ENCODE measurements at places on chromosomes 2 and 18.

DNA sequence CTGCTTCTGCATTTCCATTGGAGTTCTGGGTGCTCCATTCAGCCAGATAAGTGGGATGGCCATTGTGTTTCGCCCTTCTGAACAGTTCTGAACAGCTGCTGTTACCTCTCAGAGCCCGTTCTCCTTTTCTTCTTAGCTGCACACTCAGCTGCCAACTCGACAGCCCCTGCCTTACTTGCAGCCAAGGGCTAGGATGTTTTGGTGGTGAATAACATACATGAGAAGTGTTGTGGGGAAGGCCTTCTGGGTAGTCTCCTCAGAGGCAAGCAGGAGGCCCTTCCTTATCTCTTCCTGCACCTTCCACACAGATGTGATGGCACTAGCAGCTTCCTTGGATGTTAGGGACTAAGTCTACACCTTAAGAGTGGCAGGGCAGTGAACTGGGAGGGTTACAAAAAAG lies 138.4 kb upstream of the NOSTRIN start:
- DNase-seq, result no peak

- DNase-seq, result no peak
Observed at GRCh38 chr18:2497797-2498196, 73.5 kb downstream of the METTL4 start.

- DNase-seq, result no peak
Observed at GRCh38 chr2:111091811-111092211, 28.9 kb upstream of the BCL2L11 start.

DNA sequence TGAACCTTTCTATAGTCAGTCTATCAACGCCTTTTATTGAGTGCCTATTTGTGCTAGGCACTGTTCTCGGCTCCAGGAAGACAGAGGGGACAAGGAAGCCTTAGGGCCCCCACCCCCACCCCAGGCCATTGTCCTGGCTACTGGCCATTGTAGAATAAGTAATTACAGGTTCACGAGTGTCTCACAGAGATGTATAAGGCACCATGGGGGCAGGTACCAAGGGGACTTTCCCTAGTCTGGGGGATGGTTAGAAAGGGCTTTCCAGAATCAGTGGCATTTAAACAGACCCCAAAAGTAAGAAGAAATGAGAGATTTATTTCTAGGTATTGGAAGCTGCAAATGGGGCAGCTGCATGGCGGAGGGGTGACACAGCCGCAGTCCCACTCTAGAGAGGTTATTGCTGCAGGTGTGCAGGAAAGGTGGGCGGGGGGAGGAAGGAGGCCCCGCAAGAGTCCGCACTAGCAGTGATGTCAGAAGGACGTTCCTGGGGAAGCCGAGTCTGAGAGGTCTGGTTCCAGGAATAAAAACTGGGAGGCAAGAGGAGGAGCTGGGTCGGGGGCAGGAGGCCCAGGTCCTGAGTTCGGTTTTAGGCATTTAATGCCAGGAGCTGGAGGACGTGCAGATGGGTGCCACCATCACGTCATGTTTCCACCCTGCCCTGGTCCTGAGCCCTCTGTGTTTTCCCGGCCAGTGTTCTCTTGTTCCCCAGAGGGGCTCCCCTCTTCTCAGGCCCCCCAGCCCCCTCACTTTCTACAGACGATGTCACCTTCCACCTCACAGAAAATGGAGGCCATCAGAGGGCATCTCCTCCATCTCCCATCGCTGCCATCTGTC lies 30.5 kb downstream of the FOSL2 start:
- no peak for DNase-seq

- peak; percentile 62 for DNase-seq
Observed at GRCh38 chr2:73985308-73986084, 786 bp downstream of the TET3 start.

DNA sequence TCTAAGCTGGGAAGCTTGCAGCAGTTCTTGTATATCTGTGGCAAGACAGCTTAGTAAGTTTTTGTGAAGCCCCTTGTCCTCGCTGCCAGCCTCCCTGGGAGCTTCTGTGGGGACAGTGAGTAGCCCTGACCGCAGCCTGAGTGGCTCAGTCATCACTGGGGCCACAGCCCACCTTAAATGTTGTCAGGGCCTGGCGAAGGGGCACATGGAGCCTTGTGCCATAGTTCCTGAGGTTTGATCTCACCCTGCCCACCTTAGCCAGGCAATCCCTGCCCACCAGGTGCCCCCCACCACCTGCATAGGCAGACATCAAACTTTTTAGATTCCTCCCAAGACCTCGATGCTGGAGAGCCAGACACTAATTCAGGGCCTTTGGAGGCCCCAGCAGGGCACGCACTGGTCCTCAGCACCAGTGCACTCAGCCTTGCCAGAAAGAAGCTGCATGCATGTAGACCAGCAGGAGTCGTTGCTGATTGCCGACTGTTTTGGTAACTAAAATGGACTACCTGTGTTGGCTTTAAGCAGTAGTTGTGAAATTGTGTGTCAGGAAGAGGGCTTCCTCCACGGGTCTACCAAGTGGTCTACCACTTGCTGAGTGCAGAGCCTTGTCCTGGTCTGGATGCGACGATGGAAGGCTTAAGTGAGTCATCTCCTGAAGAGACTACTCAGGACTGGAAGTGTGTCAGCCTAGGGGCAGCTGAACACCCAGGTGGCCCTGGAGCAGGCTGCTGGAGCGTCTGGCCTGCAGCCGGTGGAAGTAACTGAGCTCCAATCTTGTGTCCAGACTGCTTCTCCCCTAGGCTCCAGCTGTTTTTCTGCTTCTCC lies 233.1 kb downstream of the SEPTIN10 start:
- DNase-seq, result no peak

- DNase-seq, result no peak
Observed at GRCh38 chr2:190999058-190999457, 14.9 kb downstream of the STAT1 start.

DNA sequence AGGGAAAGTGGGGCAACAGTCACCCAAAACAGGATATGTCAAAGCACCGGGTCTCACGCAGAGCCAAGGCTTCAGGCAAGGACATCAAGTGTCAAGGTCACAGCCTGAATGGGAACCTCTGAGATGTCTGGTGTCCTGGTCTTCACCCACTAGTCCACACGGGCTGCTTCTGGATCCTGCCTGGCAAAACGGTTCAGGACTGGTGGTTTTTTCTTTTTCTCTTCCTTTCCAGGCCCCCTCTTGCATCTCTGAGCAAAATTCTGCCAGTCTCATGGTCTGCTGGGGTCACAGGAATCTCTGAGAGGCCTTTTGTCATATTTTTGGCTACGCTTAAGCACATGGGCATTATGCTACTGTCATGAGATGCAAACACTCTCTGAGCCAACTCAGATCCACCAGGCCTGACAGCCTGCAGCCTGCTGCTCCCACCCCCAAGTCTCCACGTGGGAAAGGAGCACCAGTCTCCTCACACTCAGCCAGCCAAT lies 518.2 kb upstream of the ZEB2 start:
- DNase-seq, result no peak

GRCh38 chr18:10559553-10560451 lies 34.0 kb downstream of the NAPG start:
- no peak for DNase-seq

- DNase-seq, result no peak
Observed at GRCh38 chr2:21256006-21256405, 132.2 kb downstream of the TDRD15 start.

GRCh38 chr2:88269836-88270235 lies 99.7 kb downstream of the THNSL2 start:
- DNase-seq, result no peak

- no peak for DNase-seq
Observed at GRCh38 chr2:236755278-236755840, 185.7 kb downstream of the ACKR3 start.

DNA sequence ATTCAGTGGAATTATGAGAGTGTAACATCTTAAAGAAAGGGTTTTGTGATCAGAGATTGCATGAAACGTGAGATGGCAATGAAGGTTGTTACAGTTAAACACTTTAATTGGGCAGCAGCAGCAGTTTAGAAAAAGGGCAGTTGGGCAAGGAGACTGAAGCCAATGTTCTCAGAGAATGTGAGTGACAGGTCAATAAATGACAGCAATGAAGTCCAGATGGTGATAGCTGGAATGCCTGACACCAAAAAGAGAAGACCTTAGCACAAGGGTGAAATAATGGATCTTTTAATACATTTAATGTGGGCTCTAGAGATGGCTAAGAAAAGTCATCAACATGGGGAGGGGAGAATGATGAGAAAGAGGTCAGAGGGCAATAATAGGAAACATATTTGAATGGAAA lies 89.4 kb upstream of the CDH7 start:
- DNase-seq, result no peak

DNA sequence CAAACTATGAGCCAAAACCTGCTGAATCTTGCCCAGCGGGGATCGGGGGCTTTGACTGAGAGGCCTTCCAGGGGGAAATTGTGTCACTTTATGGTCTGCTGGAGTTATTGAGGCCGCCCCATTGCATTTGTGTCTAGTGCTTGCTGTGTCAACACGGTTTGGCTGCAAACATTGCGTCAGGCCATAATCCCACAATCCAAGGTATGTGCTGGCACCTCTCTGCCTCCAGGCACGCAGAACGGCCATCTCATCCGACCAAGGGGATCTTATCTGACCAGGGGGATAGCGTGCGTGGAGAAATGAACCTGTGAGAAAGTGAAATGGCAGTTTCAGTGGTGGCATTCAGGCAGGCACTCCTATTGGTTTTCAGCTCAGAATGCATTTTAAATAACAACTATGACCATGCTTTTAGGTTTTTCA lies 18.1 kb upstream of the LYPD6B start:
- no peak for DNase-seq

- DNase-seq, result no peak
Observed at GRCh38 chr2:191526091-191526490, 151.8 kb upstream of the NABP1 start.

DNA sequence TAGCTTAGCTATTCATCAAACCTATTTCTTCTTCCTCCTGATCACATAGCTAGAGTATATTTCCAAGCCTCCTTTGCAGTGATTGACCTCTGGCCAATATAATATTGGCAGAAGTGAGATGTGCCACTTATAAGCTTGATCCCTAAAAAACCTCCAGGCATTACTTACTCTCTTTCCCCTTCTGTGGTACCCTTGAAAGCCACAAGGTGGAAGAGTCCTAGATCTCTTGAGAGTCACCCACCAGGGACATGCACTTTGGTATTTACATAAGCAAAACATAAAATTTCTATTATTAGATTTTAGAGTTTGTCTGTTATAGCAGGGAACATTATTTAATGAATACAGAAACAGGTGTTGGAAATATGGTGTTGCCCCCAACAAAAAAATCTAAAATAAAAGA lies 112.0 kb downstream of the EXOC6B start:
- DNase-seq, result no peak

- DNase-seq, result no peak
Observed at GRCh38 chr2:47307066-47307465, 95.9 kb upstream of the MSH2 start.

DNA sequence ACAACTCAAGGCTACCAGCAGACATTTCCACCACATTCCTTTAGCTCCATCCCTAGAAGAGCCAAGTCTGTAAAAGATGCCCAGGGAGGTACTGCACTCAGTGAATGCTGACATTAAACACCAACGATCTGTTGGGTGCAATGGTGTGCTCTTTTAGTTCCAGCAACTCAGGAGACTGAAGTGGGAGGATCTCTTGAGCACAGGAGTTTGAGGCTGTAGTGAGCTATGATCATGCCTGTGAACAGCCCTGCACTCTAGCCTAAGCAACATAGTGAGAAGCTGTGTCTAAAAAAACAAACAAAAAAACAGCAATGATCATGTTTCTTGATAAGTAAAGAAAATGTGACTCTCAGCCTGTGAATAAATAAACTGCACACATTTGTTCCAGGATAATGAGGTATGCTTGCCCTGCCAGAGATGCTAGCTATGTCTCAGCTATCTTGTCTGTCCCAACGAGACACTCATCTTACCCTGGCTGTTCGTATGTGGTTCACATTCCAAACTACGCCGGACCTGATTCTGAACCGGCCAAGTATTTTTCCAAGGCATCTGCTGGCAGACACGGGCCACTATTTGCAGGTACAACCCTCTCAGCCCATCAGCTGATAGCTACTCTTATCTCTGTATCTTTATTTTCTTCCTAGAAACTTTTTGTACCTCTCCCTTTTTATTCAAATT lies 21.8 kb downstream of the TMEM182 start:
- no peak for DNase-seq

DNA sequence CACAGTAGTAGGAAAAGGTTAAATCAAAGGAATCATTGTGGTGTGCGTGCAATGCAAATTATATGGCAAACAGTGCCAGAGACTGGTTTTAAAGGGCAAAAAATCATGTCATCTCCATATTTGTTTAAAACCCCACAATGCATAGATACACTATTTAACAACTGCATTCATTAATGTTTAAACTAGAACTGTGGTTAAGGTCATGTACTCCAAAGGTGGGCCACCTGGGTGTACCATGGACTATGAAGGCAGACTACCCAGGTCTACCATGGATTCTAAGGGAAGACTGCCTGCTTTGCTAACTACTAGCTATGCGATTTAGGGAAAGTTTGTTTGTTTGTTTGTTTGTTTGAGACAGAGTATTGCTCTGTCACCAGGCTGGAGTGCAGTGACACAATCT lies 356.3 kb downstream of the ZEB2 start:
- DNase-seq, result no peak

Data from activated T-cell treated with anti-CD3 and anti-CD28 coated beads for 24 hours (primary cell).